Panc1 (cell line): ENCODE measurements at places on chromosomes 6 and 20. TPM values are rescaled to one million over a fixed set of nuclear protein-coding genes. Genes with fewer than 3 reads are reported as not detected.

GRCh38 chr20:62671765-62672164, 29.5 kb downstream of the SLCO4A1 start:
- no peak for DNase-seq

DNA sequence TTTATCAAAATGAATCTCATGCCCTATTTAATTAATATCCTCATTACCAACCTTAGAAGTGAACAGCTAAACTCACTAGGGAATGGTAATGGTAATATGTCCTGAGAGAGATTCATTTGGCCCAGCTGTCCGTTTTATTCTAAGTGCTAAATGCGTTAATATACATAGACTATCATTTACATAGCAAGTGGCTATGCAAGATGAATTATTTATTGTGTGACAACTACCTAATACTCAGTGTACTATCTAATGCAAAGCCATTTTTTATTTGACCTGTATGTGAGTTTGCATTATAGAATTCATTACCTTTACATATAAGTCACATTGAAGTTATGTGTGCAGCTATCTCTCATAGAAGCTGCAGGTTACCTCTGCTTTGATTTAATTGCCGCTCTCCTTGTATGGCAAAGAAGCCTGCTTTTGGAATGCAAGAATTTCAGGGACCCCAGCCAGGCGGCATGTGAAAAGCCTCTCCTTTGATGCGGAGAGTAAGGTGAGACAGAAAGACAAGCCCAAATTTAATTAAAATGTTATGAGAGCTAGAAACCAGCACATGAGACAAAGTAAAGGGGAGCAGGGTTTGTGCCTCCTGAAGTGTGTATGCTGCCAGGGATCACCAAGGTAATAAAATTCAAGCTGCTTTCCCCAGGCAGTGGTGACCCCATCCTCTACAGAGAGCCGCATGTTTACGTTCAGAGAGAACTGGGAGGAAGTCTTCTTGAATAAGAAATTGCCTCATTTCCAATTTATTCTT, 693.0 kb upstream of the MAP3K7 start:
- DNase-seq, result no peak

GRCh38 chr20:56848561-56848960, 219.5 kb downstream of the TFAP2C start:
- no peak for DNase-seq

GRCh38 chr6:147983581-147984366, 358.9 kb upstream of the SASH1 start:
- DNase-seq, result no peak

DNA sequence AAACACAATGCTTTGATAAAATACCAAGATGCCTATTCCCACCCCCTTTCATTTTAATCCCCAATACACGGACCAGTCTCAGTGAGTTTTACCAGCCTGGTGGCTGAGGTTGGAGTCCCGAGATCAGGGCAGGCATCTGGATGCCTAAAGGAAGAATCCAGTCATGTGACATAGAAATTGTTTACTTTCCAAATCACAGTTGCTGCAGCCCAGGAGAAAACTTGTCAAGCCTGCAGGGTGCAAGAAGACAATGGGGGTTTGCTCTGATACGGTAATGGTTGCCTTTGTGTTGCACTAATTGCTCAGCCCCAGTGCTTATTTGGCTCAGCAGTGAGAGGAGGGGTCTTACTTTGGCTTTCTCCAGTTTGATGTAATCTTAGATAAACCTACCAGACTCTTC, 308.5 kb upstream of the POU3F2 start:
- DNase-seq, result no peak

DNA sequence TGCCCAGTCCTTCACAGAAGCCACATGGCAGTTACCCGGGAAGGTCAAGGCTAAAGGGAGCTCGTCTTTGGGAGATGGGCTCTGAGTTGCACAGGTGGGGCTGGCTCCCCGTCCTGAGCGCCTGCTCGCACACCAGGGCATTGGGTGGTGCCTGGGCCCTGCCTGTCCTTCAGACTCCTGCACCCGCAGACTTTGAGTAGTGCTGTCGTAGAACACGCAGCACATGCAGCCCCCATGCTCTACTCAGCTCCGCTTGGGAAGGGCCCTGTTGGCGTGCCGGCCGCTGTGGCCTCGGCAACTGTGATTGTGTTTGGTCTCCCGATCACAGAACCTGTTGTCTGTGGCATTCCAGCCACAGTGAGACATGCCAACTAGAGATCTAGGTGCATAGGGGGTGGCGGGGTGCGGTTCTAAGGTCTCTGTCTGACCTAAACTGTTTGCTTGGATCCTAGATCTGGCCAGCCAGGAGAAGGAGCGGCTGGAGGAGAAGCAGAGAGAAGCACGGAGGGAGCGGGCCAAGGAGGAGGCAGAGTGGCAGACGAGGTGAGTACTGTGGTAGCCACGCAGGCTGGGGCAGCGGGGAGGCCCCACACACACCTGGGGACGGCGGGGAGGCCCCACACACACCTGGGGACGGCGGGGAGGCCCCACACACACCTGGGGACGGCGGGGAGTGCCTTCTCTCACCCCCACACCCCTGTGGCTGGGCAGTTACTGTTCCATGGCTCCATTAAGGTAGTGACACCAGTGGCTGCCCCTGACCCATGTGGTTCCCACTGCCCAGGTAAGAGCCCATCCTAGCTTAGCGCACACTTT, 11.3 kb upstream of the ADRM1 start:
- DNase-seq, result no peak

TCFL5 gene
- total RNA-seq, result 23.8 TPM

GRCh38 chr6:108408861-108409260, 114.0 kb downstream of the AFG1L start:
- no peak for DNase-seq

ZDHHC14 gene
- total RNA-seq, result 19.9 TPM

DYNLT2 gene
- total RNA-seq, result 2.1 TPM

- DNase-seq, result no peak
These were observed 851.0 kb upstream of the EPHA7 start for GRCh38 chr6:94270091-94270948.

- DNase-seq, result no peak
These were observed 5.6 kb downstream of the ANKS1A start for GRCh38 chr6:34894693-34895092.

ACTL10 gene
- total RNA-seq, result not detected

- DNase-seq, result no peak
These were observed 19.4 kb downstream of the TPX2 start for GRCh38 chr20:31758521-31758920.

- no peak for DNase-seq
These were observed 99.9 kb downstream of the BANF2 start for GRCh38 chr20:17799575-17800227.

- DNase-seq, result no peak
These were observed 122.0 kb upstream of the ID4 start for GRCh38 chr6:19715167-19715551.

LINC00237 gene
- not detected for total RNA-seq

DNMT3B gene
- total RNA-seq, result 3.5 TPM
